ENCODE measurements at places on chromosomes 2 and 18.

GRCh38 chr2:16729335-16729734 lies 63.7 kb upstream of the CYRIA start:
- no peak for DNase-seq

GRCh38 chr2:150428641-150429040 lies 58.8 kb downstream of the RND3 start:
- DNase-seq = no peak

DNA sequence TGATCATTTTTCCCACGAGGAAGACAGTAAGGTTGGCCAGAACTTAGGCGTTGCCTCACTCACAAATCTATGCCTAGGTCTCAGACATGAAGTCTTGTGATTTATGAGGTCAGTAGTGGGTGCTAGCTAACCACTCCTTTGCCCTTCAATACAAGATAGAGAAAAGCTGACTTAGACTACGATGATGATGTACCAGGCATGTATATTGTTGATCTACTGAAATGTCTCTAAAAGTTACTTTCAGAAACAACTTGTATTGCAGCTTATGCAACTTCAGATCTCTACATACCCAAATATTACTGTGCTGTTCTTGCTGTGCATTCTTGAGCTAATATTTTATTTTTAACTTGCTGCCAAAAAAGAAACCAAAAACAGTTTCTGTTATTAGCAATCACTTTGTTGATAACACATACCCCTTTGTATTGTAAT lies 30.6 kb downstream of the MAPRE2 start:
- no peak for DNase-seq

DNA sequence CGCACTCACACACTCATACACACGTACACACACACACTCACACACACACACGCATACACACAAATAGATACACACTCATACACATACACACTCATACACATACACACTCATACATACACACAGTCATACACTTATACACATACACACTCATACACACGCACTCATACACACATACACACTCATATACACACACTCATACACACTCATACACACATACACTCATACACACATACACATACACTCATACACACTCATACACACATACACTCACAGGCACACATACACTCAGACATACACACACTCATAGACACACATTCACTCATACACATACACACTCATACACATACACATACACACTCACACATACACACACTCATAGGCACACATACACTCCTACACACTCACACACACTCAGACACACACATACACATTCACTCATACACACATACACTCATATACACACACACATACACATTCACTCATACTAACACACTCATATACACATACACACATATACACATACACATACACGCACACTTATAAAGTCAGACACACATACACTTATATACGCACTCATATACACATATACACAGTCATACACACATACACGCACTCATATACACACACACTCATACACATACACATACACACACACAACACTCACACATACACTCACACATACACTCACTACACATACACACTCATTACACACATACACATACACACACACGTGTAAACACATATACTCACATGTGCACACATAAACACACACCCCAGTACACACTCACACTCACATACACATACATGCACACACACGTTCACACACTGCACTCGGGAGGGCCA lies 28.7 kb downstream of the KCNIP3 start:
- no peak for DNase-seq

DNA sequence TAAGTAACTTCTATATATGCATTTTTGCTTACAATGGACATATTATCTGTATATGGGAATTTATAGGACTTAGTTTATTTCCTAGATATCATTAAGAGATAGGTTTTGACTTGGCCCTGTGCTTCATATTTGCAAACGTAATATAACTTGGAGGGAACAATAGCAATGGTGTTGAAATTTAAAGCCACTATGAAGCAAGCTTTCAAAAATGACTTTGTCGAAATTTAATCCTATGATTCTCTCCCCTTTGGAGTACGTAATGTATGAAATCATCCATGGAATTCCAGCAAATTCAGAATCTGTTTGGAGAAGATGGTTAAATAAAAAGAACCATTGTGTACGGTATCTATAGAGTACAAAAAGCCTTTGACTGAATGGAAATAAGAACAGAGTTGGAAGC lies 486.3 kb downstream of the ARHGAP15 start:
- no peak for DNase-seq

GRCh38 chr2:217430916-217431576 lies 571.2 kb upstream of the TNP1 start:
- no peak for DNase-seq

GRCh38 chr2:204197336-204198005 lies 260.9 kb downstream of the ICOS start:
- DNase-seq = no peak

- no peak for DNase-seq
These were observed 169.2 kb downstream of the ASB1 start for GRCh38 chr2:238595750-238596570.

DNA sequence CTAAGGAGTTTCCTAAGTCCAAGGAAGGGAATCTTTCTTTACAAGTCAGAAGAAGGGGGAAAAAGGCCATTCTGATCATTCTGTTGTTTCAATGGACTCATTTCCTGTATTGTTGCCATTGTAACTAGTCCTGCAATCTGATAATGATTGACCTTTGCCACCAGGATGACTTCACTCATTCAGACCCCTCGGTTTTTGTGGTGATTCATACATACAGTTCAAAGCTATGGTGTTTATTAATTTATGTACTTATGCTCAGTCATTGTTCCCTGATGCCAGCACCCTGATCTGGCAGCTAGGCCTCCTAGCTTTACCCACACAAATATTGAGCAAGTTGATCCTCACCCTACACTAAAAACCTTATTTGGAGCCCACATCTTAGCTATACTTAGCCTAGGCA lies 57.6 kb upstream of the ZNF519 start:
- DNase-seq = no peak

- no peak for DNase-seq
These were observed 5.4 kb upstream of the PUM2 start for GRCh38 chr2:20356042-20356441.

- DNase-seq = no peak
These were observed 7.6 kb downstream of the PIGN start for GRCh38 chr18:62179213-62179612.

- DNase-seq = no peak
These were observed 133.7 kb downstream of the COL6A3 start for GRCh38 chr2:237280229-237280628.

DNA sequence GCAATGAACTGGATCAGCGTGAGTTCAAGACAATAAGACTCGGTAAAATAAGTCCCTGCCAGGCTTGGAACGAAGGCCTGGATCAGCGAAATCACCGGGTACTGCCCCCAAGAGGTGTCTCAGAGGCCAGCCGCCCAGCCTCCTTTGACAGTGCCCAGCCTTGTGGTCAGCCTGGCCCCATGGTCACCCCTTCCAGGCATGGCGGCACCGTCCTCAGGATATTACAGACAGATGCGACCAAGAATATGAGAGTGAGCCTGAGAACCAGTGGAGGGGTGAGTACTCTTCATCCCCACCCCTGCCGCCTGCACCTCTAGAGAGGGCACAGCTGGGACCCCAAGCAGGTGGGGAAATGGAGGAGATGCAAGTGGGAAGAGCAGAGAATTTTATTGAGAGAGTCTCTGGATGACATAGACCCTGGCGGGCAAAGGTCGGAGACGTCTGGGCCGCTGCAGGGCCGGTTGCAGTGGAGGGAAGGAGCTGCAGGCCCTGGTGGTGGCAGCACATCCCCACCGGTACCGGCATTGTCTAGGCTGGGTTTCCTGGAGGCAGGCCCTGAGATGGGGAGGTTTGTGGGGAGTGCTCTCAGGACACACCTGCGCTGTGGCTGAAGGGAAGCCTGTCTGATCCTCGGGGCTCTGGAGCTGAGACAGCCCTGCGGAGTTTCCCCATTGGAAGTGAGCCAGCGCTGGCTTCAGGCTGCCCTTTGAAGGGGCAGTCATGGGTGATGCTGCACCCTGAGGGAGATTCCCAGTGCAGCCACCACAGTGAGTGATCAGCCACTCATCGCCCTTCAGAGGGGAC lies 190.0 kb downstream of the SEPTIN10 start:
- no peak for DNase-seq

- no peak for DNase-seq
These were observed 108.1 kb upstream of the KCTD1 start for GRCh38 chr18:26656431-26656943.

DNA sequence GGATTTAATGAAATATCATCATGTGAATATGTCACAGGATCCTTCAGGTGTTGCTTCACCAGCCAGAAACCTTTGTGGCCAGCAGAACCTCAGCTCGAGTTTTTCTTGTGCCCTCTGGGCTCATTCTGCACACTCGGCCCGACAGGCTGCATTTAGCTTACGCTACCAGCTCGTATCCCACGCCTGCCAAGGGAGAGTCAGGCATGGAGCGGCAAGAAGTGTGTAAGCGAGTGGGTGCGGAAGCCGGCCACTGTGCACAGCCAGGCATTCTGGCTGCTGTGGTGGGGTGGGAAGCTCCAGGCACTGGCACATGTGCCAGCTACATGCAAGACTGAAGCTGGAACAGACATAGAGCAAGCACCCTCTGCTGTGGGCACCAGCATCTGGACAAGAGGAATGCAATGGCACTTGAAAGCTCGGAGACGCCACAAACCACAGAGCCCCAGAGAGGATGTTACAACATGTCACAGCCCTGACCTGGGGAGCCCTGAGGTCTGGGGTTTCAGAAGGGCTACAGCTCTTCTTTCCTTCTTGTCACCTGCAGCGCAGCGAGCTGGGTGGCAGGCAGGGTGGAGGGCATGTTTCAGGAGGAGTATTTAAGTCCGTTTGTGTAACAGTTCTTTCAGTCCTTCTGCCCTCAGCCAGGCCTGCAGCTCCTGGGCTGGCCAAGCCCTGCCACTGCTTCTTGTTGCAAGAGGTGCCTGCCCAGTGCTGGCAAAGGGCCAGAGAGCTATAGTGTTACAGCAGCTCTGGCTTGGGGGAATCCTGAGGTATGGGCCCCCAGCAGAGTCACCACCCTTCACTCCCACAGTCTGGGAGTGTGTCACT lies 257.3 kb upstream of the HNMT start:
- no peak for DNase-seq

- DNase-seq = no peak
These were observed 80.5 kb downstream of the ZBTB7C start for GRCh38 chr18:48328473-48329210.

- no peak for DNase-seq
These were observed 15.6 kb downstream of the ODC1 start for GRCh38 chr2:10432311-10433181.

DNA sequence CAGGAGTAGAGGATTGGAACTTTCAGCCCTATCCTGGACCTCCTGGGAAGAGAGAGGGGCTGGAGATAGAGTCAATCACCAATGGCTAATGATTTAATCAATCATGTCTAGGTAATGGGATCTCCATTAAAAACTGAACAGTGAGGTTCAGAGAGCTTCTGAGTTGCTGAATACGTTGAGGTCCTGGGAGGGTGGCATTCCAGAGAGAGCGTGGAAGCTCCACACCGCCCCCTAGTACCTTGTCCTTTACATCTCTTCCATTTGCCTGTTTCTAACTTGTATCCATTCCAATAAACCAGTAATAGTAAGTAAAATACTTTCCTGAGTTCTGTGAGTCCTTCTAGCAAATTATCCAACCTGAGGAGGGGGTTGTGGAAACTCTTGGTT lies 101.7 kb downstream of the B3GNT2 start:
- no peak for DNase-seq

- peak; percentile 22 for DNase-seq
These were observed 64.0 kb downstream of the ADD2 start for GRCh38 chr2:70703900-70704549.

- no peak for DNase-seq
These were observed 28.7 kb downstream of the PARD6G start for GRCh38 chr18:80218341-80219227.

- no peak for DNase-seq
These were observed 56.1 kb upstream of the PEX13 start for GRCh38 chr2:60961457-60961856.

GRCh38 chr2:152618193-152618564 lies 99.1 kb downstream of the PRPF40A start:
- DNase-seq = no peak

- DNase-seq = peak; percentile 2
These were observed 27.8 kb upstream of the CACNB4 start for GRCh38 chr2:152126664-152127063.

DNA sequence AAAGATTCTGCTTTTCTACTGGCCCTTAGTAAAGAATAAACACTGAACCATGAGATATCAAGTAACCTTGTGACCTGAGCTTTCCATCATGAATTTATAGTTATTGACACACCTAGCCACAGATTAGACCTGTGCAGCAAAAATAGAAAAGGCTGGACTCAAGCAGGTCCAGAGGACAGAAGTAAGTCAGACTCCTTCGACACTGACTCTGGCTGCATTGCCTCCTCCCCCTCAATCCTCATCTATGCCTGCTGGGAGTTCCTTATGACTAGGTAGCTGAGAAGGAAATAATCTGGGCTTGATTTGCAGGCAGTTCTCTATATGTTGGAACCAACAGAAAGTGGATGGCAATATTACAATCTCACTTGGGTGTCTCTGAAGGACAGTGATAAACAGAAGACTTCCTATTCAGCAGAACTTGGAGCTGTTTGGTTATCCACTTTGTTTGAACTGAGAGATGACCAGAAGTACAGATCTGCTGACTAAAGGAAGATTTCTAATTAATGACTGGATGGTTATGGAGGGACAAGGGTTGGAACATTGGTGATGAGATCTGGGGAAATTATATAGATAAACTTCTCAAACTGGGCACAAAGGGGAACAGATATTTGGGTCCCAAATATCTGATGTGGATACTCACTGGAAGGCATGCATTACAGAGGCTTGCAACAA lies 39.4 kb downstream of the ARID5A start:
- DNase-seq = no peak

- DNase-seq = no peak
These were observed 2.1 kb upstream of the TRIB2 start for GRCh38 chr2:12714391-12715221.

- no peak for DNase-seq
These were observed 54.7 kb downstream of the SLC66A2 start for GRCh38 chr18:79896738-79897137.

DNA sequence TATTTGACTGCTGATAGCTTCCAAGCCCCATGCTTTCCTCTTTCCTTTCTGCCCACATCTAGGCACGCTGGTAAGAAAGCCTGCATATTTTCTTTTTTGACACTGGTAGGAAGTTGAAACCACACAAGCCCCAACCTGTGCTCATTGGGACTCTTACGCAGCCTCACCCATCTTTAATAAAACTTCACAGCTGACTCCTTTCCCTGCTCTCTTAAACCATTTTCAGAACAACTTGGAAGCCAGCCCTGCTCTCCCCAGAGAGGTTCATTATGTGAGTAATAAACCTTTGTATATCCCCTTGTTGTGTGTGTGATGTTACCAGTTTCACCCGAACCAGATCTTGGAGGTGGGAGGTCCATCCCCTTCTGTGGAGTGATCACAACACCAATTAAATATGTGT lies 268.4 kb downstream of the GPD2 start:
- DNase-seq = no peak

DNA sequence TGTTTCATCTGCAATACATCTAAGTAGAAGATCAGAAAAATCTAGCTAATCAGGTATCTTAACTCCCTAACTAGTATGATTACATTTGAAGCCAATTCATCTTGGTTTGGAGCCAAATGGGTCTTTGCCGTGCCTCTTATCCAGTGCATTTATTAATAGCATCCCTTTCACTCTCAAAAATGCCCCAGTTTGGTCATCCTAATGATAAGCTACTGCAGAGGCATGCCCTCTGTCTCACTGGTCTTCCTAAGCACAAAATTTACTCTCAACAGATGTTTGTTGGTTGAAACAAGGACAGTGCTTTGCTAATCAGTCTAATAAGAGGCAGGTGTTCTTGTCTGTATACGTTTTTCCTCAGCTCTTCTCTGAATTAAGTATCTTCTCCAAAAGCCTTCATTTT lies 403.2 kb downstream of the RAD51AP2 start:
- no peak for DNase-seq

All from BE2C (cell line).